ENCODE measurements at places on chromosomes 1 and 21.

DNA sequence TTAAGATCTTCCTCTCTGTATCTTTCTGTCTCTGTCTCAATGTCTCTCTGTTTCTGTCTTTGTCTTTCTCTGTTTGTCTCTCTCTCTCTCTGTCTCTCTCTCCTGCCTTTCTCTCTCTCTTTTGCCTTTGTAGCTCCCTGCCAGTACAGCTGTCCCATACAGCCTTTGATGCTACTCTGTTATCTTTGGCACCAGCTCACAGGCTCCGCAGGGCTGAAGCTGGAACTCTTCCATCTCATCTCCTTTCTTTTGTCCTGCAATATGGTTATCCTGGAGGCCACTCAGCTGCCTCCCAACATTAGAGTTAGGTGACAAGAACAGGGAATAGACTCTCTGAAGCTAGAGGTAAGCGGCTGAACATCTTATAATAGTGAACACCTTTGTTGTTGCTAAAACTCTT lies 354.3 kb upstream of the NEGR1 start:
- no peak for DNase-seq

DNA sequence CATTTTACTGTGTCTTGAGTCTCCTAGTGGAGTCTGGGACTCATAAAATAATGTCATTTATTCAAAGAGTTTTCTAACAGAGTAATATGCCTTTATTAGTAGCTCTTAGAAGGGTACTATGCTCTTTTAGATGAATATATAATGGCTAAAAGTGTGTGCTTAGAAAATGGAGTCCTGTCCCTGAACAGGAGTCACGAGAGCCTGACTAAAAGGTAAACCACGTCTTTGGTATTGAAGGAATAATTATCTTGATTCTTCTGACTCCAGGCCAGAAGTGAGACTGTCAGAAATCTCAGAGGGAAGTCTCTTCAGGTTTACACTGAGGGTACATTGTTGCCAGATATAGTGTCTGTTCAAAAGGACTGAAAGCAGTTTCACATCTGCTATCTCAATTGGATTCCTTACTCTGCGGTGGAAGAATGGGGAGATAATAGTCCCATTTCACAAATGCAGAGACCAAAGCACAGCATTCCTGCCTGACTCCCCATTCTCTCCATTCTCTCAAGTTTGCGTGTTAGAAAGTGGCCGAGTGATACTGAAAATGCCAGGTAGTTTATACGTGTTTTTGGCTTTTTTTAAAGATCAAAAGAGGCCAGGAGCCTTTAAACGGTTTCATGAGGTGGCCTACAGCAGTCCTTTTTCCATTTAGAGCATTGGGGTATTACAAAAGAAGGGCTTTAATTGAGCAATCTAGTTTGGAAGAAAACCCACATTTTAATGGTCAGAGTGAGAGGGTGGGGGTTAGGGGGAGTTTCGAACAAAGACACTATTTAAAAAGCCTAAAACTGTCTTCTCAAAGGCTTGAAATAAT lies 176.6 kb downstream of the VPS13D start:
- peak; percentile 60 for DNase-seq

DNA sequence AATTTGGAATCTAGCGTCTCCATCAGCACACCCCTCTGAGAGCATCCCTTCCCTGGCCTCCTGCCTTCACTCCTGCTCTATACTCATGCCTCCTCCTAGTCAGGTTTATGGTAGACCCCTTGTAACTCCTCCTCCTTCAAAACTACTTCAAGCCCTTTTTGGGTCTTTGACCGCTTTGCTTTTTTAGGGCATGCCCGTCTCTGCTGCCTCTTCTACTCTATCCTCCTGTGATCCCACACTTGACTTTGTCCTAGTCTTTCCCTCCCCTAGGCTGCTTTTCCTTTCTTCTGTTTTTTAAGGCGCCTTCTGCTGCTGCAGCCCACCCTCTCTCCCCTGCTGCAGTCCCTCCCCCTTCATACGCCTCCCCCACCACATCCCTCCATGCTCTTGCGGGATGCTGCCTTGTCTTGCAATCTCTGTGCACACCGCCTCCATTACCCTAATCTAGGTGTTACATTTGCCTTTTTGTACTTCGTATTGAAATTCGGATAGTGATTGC lies 1.5 kb downstream of the SNX27 start:
- DNase-seq: no peak

DNA sequence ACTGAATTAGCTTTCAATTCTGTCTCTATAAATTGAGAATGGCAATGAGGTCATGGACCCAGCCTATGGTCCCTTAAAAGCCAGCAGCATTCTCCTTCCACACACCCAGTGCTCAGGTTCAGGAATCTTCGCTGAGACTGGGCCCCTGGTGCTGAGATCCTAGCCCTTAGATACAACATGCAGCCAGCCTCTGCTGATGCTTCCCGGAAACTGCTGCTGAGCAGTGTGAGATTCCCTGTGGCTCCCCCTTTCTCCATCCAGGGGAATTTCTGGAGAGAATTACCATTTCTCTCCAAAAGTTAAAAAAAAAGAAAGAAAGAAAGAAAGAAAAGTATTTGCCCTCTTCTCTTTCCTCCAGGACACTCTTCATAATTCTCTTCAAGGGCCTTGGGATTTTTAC lies 31.7 kb upstream of the RALGPS2 start:
- no peak for DNase-seq

GRCh38 chr1:30599721-30600120 lies 123.7 kb downstream of the MATN1 start:
- DNase-seq: no peak

DNA sequence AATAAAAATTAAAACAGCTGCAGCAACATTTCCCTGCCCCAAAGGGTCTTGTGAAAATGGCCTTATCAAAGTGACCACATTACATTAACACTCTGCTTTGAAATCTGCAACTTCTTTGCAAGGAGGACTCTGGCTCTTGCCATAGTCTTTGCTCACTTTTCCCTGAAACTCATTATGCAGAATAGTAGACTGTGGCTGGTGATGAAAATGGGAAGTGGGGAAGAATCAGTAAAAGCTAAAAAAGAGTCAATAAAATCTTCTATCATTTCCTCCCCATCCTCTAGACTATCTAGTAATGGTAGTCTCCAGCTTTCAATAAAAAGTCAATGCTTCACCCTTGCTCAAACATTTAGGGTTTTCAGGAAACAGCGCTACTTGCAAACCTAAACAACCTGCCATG lies 18.6 kb upstream of the NUP133 start:
- DNase-seq: no peak

GRCh38 chr1:243557866-243558265 lies 292.2 kb downstream of the AKT3 start:
- DNase-seq: no peak

- DNase-seq: no peak
These were observed 38.0 kb downstream of the CFAP74 start for GRCh38 chr1:1965546-1965945.

DNA sequence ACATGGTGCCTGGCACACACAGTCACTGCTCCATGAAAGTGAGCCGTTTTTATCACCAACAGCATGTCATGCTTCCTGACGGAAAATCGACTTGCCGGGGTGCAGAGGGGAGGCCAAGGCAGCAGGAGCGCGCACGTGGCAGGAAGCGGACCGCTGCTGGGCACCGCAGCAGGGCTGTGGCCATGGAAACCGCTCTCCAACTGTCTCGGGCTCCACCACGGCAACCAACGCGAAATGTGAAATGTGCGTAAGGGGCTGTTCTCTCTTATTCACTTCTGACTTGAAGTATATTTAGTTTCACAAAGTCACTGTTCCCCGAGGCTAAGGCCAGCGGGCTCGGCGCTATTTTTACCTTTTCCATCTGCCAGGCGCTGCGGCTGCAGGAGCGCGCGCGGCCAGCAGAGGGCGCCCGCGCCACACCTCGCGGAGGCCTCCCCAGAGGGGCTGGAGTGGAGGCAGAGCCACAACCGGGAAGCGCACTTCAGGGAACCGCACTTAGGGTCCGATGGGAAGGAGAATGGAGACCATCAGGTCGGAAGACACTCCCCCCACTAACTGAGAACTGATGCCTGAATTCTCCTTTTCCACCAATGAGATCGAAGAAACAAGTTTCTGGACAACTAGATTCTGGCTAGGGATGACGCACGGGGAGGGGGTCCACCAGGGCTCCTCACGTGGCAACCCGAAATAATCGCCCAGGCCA lies 19.7 kb downstream of the RCC2 start:
- DNase-seq: no peak

- DNase-seq: no peak
These were observed 1.4 kb downstream of the ESRRG start for GRCh38 chr1:216721863-216722262.

DNA sequence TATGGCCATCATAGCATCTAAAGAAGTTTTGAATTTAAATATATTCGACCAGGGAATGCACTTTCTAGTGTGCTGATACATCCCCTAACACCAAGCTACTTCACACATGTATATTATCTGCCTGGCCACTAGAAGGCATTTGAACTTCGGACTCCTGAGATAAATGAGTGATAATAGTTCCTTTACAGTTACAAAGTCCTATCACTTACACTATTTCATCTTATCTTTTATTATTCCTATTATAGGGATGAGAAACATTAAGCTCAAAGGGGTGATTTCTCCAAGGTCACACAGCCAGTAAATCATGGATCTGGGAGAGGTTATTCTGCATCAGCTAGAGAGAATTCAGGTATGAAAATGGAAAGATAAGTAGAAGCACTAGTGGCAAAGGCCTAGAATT lies 40.3 kb downstream of the GPATCH2 start:
- no peak for DNase-seq

DNA sequence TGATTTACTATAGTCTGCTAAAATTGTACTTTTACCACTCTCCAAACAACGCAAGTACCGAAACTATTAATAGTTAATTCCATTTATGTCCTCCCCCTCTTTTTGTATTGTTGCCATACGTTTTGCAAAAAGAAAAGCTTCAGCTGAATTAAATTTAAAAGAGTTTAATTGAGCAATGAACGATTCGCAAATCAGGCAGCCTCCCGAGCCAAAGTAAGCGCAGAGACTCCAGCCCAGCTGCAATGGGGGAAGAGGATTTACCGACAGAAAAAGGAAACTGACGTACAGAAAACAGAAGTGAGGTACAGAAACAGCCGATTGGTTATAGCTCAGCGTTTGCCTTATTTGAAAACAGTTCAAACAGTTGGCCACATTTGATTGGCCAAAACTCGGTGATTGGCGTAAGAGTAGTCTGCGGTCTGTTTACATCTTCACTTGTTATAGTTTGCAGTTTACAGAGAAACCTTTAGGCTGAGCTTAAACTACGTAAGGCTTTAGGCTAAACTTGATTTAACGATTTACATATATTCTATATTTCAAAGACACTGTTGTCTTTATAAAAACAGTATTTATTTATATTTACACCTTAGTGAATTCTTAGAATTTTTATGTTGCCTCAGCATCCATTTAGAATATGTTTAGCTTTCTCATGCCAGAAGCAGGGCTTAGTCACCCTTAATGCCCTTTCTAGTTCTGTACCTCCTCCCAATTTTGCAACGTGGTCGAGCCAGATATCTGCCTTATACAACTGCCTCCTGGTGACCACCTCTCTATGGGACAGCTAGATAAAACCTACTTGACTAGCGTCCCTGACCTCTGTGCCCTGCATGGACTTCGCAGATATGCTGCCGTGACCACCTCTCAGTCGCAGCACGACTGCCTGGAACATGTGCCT lies 23.8 kb downstream of the CR1 start:
- DNase-seq: peak; percentile 2

DNA sequence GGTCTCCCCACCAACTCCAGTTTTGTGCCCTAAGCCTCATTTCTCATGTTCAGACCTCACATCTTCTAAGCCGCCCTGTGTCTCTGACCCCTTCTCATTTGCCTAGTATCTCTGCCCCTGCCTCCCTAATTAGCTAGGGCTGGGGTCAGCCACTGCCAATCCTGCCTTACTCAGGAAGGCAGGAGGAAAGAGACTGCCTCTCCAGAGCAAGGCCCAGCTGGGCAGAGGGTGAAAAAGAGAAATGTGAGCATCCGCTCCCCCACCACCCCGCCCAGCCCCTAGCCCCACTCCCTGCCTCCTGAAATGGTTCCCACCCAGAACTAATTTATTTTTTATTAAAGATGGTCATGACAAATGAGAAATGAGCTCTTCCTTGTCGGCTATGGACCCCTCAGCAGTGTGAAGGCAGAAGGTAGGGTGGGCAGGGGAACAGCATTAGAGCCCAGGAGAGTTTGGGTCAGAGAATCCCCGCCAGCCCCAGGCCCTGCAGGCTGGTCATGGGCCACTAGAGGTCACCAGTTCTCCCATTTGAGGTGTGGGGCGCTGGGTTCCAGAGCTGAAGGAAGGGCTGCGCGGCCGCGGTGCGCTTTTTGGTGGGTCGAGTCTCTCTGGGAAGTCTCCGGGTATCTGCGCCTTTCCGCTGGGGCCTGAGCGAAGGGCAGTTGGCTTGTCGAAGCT lies 11.5 kb downstream of the ADAMTSL4 start:
- DNase-seq: no peak

DNA sequence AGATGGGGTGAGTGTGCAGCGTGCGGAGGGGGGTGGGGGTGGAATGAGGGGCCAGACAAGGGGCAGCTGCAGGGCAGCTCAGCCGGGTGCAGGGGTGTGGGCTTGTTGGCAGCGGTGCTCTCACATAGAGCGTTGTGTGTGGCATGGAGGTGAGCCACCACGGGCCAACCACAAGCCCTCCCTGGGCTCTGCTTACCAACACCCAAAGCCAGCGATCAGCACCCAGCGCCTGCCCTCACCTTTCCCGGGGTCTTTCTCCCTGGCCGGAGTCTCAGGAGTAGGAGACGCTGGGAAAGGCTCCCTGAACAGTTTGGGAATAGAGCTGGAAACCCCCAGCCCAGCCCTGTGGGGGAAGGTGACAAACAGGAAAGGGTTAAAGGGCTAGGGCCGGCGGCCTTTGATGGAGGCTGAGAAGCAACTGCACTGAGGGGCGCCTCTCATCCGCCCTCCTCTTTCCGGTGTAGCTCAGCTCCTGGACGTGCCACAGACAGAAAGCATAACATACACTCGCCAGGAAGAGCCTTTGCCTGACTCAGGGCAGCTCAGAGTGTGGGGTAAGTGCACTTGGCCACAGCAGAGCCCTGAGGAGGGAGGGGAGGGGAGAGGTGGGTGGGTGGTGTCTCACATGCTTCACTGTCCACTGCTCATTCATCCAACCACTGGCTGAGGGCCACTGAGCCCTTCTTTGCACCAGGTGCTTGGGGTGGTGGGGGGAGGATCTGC lies 577 bp downstream of the IKBKE start:
- DNase-seq: no peak

GRCh38 chr1:176577646-176578197 lies 114.7 kb downstream of the PAPPA2 start:
- no peak for DNase-seq

DNA sequence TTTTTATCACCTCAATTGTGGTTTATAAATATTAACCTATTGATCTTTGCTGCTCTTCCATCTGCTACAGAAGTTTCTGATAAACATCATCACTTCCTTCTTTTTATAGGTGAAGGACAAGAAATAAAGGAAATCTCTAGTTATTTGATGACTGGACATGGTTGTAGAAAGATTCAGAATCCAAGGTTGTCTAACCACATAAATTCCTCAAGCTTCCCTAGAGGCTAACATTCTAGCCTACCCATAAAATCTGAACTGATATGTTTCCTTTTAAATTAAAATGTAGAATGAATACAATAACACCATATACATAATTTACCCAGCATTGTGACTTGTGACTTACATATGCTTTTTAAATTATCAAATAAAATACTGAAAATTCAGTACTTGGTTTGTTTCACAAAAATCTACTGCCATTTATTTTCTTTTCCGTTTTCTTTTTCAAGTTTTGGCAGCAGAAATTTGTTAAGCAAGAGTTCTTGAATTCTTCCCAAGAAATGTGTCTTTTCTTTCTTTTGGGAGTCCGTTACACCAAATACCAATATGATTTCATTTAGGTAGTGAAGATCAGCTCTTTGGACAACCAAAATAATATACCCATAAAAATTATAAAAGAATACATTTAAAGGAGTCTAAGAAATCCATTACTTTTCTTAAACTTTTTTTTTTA lies 513.2 kb upstream of the ADGRL2 start:
- DNase-seq: peak; percentile 18

Data from fibroblast of skin of left biceps (primary cell).